ENCODE measurements at places on chromosomes 11 and 22.

DNA sequence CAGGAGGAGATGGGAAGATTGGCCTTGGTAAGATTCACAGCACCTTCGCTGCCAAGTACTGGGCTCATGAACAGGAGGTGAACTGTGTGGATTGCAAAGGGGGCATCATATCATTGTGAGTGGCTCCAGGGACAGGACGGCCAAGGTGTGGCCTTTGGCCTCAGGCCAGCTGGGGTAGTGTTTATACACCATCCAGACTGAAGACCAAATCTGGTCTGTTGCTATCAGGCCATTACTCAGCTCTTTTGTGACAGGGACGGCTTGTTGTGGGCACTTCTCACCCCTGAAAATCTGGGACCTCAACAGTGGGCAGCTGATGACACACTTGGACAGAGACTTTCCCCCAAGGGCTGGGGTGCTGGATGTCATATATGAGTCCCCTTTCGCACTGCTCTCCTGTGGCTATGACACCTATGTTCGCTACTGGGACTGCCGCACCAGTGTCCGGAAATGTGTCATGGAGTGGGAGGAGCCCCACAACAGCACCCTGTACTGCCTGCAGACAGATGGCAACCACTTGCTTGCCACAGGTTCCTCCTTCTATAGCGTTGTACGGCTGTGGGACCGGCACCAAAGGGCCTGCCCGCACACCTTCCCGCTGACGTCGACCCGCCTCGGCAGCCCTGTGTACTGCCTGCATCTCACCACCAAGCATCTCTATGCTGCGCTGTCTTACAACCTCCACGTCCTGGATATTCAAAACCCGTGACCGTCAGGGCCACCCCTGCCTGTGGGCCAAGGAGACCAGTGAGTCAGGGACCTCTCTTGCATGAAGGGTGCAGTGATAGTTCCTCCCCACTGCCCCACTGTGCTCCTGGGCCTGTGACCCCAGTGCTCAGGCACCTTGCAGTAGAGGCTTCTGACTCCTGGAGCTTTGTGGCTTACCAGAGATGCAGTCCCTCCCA, 83.6 kb downstream of the BCR start:
- DNase-seq: no peak

DNA sequence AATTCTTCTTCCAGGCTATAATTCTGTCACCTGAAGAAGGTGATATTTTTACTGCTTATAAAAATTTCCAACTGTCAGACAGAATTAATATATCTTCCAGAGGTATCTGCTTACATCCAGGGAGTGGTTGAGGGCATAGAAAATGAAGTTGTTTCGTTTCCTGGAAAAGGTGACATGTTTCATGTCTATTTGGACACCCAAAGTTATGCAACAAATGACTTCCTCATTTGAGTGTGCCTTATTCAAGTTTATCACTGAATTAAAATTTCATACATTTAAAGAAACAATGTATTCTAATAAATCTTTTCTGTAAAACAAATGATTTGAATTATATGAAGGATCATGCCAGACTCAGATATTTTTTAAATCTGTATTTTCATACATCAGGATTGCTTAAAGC, 8.5 kb upstream of the GRAMD1B start:
- no peak for DNase-seq

DNA sequence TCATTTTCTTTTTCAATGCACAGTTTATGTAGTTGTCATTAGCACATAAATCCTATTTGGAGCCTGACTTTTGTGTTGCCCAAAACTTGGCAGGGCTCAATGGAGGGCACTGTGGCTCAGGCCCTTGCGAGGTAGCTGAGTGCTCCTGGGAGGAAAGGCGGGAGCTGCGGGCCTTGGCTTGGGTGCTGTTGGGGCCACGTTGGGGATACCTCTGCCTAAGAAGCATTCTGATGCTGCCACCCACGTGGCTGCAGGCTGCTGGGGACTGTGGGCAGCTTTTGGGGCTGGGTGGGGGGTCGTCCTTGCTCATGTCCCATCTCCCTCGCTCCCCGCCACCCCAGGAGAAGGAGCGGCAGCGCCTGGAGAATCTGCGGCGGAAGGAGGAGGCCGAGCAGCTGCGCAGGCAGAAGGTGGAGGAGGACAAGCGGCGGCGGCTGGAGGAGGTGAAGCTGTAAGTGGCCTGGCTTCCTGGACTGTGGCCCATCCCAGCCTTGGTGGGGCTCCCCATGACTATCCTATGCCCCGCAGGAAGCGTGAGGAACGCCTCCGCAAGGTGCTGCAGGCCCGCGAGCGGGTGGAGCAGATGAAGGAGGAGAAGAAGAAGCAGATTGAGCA, 20.9 kb downstream of the INCENP start:
- no peak for DNase-seq

DNA sequence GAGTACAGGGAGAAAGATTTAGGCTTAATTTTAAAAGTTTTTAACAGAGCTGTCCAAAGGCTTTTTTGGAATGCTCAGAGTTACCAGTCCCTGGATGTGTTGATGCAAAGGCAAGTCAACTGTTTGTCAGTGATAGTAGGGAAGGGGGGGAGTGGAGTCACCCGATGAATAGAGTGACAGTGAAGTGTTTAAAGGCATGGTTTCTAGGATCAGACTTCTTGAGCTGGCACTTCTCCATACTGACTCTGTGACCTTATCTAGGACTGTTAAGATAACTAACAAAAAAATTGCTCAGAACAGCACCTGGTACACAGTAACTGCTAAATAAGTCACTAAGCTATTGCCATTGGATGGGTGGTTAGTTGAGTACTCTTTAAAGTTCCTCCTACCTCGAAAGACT, 11.3 kb upstream of the RAG2 start:
- no peak for DNase-seq

GRCh38 chr11:45067966-45068365, 78.5 kb upstream of the PRDM11 start:
- DNase-seq: no peak

DNA sequence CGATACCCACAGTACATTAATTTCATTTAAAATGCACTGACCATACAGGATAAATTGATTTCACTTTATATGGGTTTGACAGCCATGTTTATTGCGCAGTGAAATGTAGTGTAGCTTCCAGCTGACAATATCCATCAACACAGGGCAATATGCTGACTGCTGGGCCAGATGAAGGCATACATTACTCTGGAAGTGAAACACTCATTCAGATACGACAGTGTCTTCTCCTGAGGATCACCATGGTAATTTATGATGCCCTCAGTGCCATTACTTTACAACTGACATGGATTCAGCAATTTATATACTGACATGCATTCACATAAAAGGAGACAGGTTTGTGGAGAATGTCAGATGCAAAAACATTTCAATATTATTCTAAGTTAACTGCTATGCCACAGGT, 365.1 kb downstream of the SOX6 start:
- DNase-seq: no peak

DNA sequence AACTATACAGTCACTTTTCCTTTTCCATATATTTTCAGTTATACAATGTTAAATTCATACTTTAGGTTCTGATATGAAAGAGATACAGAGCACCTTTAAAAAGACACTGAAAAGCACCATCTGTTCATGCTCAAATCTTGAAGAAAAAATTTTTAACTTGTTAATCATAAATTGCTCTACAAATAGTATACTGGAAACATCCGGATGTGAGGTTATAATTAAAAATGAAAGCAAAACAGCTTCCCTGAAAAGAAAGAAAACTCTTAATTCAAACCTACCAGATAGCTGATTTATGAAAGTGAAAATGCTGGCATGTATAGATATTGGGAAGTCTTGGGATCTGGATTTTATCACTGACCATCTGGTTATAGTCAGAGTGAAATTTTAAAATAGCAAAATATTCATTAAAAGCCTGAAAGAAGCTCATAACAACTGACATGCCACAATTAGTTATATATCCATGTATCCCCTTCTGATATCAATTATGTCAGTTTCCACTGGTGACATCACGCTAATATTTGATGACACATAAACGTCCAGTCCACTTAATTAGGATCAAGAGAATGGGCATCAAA, 740.0 kb downstream of the DLG2 start:
- no peak for DNase-seq

DNA sequence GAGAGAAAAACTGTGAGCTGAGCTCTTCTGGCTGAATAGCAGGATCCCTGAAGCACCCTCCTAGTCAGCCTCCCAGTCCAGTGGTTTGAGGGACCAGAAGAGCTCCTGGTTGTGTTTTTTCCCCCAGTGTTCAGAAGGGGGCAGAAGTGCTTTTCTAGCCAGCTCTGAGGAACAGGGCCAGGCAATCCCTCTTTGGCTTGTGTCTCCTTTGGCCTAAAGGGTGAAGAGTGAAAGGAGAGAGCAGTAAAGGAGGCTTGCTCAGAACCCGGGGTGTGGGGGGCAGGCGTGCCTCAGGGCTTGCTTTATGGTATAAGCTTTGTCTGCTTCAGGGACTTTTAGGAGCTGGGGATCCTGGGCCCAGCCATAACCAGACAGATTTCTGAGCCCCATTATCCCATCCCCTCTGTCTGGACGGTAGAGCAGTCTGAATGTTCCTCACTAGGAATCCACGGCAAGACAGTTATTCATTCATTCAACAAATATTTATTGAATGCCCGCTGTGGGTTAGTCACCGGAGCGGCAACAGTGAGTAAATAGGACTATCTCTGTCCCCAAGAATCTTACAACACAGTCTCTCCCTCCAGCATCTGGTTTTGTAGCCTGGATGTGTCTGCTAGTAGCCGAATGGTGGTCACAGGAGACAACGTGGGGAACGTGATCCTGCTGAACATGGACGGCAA, 14.5 kb downstream of the ACP2 start:
- DNase-seq: no peak

- DNase-seq: no peak
These were observed 24.4 kb downstream of the DDI1 start for GRCh38 chr11:104060820-104061219.

- no peak for DNase-seq
These were observed 17.0 kb upstream of the KCTD14 start for GRCh38 chr11:78039919-78040671.

- DNase-seq: no peak
These were observed 893.7 kb downstream of the FAM181B start for GRCh38 chr11:81839976-81840375.

DNA sequence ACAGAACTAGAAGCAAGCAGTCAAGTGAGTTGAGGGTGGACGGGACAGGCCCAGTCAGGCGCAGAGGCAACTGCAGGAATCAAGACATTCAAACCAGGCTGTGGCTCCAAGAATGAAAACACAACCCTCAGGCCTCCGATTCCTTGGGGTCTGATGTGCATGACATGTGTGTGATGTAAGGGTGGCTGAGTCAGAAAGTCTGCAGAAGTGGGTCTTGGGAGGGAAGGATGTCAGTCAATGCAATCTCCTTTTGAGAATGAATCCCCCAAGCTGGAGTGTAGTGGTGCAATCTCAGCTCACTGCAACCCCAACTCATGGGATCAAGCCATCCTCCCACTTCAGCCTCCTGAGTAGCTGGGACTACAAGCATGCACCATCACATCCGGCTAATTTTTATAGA, 15.9 kb upstream of the PDE2A start:
- no peak for DNase-seq

GRCh38 chr11:10916665-10917064, 58.8 kb upstream of the ZBED5 start:
- DNase-seq: no peak

DNA sequence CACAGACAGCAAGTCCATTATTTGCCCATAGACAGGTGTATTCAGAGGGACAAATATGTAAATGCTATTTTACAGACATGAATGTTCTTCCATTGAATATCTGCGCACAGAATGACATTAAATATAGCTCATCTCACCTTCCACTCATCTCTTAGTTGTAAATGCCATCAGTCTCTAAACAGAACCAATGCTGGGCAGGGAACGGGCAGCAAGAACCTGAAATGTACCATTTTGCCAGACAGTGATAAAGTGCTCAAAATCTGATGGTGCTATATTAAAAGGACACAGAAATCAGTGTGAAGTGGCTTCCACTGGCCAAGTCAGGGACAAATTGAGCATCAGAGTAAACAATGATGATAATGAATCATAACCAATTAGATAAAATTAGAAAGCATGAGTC, 10.0 kb upstream of the OR8B4 start:
- DNase-seq: no peak

- DNase-seq: no peak
These were observed 55.7 kb upstream of the RASD2 start for GRCh38 chr22:35484651-35485556.

GRCh38 chr22:26476705-26477340, 6.8 kb downstream of the HPS4 start:
- no peak for DNase-seq

- peak; percentile 7 for DNase-seq
These were observed 2.3 kb downstream of the IRF7 start for GRCh38 chr11:613369-613968.

- DNase-seq: no peak
These were observed 89.8 kb downstream of the PDE2A start for GRCh38 chr11:72584293-72584938.

DNA sequence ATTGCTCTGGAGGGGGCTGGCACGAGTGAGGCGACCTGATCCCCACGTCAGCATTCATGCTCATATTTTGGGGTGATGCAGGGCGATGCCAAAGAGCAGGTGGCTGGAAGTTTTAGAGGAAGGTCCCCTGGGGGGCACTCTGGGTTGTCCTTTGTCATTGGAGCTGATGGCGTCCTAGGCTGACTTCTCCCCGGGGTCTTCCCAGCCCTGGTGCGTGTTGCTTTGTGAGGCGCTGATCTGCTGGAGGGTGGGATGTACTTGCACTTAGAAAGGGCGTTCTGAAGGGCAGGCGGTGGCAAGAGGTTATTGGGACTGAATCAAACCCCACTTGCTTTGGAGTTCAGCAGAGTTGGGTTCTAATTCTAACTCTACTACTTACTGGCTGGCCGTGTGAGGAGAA, 313.3 kb downstream of the NTM start:
- no peak for DNase-seq

DNA sequence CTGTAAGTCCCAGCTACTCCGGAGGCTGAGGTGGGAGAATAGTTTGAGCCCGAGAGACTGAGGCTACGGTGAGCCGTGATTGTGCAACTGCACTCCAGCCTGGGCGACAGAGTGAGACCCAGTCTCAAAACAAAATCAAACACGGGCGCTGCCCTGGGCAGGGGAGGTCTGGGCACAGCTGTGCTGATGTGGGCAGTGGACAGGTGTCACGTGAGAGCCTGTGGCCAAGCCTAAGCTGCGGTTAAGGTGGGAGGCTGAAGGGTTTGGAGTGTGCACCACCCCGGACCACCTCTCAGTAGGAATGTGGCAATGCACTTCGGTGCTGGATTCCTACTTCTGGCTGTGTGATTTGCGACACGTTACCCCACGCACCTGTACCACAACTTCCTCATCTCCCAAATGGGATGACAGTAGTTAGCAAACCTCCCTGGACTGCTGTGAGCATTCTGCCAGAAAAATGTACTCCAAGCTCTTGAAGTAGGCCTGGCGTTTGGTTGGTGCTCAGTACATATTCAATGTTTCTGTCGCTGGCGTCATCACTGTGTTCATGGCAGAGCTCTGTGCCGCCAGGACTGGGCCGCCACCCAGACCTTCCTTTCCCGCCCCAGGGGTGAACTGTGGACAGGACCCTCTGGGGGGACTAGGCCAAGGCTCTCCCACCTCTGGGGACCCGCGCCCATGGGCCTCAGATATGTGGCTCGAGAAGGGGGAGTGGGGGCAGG, 807 bp upstream of the ZNF74 start:
- DNase-seq: no peak

GRCh38 chr22:47928631-47929030, 1166.2 kb downstream of the TBC1D22A start:
- DNase-seq: no peak

GRCh38 chr11:2298795-2299761, 2.6 kb downstream of the C11orf21 start:
- no peak for DNase-seq

GRCh38 chr11:203945-204586, 3.1 kb downstream of the BET1L start:
- DNase-seq: no peak

GRCh38 chr11:36586543-36586942, 7.8 kb upstream of the IFTAP start:
- DNase-seq: no peak

GRCh38 chr11:60334005-60334620, 7.1 kb downstream of the MS4A6E start:
- DNase-seq: no peak
